ENCODE measurements at places on chromosomes 16 and 17.

GRCh38 chr16:68069511-68070248, 15.5 kb upstream of the NFATC3 start:
- DNase-seq: no peak

DNA sequence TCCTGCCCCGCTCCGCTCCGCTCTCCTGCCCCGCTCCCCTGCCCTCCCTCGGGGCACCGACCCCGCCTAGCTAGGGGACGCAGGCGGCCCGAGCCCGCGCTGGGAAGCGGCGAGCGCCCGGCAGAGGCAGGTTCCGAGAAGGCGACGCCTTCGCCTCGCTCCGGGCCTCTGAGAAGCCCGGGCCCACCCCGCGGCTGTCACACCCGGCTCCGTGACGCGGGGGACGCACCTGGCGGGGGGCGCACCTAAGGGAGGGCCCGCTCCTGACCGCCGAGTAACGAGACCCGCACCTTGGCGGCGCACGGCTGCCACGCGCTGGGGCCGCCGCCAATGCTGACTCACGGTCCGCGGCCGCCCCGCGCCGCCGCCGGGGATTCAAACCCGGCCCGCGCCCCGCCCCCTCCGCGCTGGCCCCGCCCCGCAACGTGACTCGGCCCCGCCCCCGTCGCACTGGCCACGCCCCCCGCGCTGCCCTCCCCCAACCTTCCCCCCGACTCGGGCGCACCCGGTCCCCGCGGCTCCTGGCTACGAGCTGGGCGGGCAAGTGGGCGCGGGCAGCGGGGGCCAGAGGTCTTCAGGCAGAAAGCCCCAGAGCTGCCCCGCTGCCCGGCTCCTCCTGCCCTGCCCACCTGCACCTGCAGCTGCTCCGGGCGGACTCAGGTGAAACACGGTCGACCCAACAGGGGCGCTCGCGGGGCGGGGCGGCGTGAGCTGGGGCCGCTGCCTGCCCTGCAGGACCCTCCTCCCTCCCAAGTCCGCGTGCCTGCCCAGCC, 27.8 kb downstream of the GNPTG start:
- DNase-seq: peak; percentile 67

GRCh38 chr17:65169691-65170090, 32.5 kb downstream of the RGS9 start:
- no peak for DNase-seq

DNA sequence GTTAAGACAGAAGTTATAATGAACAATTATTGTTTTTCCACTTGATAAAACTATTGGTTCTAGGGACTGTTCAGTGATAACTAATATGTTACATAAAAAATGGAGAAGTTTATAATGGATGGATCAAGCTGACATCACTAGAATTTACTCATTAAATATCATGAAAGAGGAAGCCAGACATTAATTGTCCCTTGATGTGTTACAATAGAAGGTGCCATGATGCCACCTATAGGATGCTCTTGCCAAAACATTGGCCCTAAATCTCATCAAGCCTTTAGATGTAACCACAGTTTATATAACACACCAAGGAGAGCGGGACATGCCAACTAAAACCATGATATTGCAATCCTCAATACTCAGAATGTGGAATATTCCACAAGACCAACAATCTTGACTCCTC, 147.9 kb upstream of the MON1B start:
- DNase-seq: peak; percentile 14

DNA sequence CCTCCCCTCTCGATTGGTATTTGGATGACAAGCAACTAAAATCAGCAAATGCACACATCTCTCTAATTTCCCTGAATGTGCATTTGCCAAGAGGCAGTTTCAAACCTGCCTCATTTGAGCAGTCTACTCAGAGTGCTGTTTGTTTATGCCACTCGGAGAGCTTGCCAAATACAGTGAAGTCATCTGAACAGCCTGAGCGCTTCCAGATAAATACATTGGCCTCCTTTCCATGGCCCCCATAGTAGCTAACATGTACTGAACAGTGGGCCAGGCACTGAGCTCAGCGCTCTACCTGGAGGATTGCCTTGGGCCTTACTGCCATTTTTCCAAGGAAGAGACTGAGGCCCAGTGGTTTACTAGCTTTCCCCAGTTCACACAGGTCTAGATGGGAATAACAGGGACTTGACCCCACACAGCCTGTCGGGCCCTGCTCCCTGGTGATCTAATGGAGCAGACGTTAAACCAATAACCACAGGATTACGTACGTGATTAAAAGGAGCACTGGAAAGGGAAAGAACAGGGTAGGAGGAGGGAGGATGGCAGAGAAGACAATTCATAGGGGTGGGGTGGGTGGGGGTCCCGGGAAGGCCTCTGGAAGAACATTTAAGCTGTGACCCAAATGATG, 18.7 kb upstream of the ANKRD40CL start:
- peak; percentile 17 for DNase-seq

- no peak for DNase-seq
These were observed 64.5 kb upstream of the HSBP1 start for GRCh38 chr16:83743241-83743640.

- DNase-seq: no peak
These were observed 192.8 kb downstream of the BANP start for GRCh38 chr16:88144028-88144511.

GRCh38 chr16:56289862-56290261, 98.6 kb downstream of the GNAO1 start:
- DNase-seq: no peak

DNA sequence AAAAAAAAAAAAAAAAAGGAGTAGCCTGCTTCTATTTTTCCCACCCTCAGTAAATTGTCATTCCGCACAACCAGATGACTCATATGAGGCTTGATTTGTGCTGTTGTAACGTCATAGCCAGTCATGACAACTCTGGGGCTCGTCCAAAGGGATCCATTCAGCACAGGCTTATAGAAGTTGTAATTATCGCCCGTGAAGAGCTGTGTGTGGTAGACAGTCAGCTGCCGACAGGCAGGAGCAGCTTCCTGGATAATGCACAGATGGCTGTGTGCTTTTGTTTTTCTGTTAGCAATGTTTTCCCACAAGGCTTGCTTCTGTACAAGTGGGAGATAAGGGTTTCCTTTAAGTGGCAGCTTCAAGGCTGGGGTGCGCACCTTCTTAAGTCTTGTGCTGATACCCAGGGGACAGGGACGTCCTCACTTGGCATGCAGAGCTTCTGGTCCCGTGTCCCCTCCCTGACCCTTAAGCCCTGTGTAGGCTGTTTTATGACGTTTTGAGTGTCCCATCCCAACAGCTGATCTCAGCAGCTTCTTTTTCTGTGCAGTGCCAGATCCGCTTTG, 26.0 kb downstream of the SNX29 start:
- peak; percentile 84 for DNase-seq

GRCh38 chr16:50675686-50676610, 5.2 kb downstream of the SNX20 start:
- no peak for DNase-seq

Measured in fibroblast of skin of right biceps (primary cell).